HCT116 (cell line): ENCODE measurements at places on chromosomes 7 and 10.
A peak's percentile ranks its signal among the peaks of the same experiment; 100 is the strongest.

- no peak for DNase-seq
Measured at GRCh38 chr7:7491044-7491443, 44.6 kb downstream of the COL28A1 start.

DNA sequence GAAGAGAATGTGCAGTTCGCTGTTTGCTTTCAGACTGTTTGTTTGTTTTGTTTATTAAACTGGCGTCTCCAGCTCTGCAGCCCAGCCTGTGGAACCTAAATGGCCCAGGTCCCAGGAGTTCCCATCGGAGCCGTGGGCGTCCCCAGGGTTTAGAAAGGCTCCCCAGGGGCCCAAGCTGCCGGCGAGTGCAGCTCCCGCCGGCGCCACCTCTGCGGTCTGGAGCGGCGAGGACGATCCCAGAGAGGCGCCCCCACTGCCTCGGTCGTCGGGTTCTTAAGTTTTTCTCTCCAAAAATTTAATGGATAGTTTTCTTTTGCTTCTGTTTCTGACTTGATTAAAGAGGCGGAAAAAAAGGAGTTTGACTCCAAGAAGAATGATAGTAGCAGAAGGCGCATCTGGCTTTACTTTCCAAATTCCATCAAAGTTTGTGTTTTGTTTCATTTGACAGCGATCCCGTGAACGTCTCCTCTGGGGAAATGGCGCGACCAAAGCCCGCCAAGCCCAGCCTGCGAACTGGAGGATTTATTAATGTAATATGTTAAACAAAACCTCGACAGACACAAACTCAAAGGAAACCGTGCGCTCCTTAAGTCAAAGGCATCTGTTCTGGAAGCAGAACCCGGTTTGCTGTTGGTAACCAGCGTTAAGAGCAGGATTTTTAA lies 718 bp upstream of the FZD1 start:
- DNase-seq, result no peak

GRCh38 chr7:3168869-3169268 lies 125.2 kb upstream of the CARD11 start:
- DNase-seq, result no peak

- no peak for DNase-seq
Measured at GRCh38 chr10:62681211-62681940, 123.1 kb upstream of the ADO start.

DNA sequence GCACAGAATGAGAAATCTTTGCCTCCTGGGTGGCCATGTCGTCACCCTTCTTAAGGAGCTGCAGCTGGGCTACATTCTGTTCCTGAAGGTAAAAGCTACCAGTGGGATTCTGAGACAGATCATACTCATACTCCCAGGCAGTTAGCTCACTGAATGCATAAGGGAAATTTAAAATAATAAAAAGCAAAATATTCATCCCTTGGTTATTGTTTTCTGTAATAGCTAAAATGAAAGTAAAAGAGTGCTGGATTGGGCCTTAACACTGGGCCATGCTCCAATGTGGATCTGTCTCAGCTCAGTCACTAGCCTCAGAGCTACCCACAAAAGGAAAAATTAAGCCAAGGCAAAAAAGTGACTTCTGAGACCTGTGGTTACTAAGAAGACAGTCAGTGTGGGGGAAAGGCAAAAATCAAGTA lies 8.9 kb upstream of the DYNC2I1 start:
- DNase-seq, result no peak

- no peak for DNase-seq
Measured at GRCh38 chr10:124739986-124740368, 4.2 kb downstream of the FAM53B start.

GRCh38 chr7:54109501-54109900 lies 432.7 kb upstream of the VSTM2A start:
- DNase-seq, result no peak

DNA sequence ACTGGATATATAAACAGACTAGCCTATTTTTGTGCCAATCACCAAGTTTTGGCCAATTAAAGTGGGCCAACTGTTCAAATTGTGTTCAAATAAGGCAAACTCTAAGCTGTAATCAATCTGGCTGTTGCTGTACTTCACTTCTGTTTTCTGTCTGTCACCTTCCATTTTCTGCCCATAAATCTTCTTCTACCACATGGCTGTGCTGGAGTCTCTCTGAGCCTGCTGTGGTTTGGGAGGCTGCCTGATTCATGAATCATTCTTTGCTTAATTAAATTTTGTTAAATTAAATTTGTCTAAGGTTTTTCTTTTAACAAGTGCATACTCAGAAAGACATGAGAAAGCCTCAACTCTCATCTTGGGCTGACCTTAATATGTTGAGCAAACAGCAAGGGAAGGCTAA lies 172.6 kb upstream of the VIPR2 start:
- no peak for DNase-seq

DNA sequence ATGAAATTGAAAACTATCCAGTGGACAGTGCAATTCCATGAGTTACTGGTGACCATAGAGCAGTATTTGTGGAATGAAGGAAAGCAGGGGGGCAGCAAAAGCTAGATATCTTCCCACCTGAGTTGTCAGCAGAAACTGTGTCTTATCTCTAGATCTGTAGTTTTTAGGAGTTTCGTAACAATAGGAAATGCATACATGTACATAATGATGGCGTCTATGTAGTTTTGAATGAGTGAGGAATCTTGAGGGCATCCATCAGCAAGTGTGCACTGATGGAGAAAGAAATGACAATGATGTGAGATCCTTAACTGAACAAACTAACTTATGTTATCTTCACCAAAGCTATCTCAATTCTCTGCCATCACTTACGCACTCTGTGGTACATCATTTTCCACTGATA lies 114.5 kb downstream of the LRRC4 start:
- no peak for DNase-seq

DNA sequence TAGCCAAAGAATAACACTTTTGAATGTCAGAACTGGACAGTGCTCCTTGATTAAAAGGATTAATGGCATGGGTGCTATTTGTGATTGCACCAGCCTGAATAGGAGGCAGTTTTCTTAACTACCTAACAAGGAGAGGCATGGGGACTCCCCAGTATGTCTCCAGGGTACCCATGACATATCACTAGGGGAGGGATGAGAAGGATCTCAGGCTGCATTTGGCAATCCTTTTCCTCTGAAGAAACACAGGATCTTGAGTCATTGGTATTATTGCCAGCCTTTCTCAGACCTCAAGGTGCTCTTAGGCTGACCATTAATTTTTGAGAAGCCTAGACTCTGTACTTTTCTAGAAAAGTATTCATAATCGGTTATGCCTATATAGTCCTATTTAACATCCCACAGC lies 77.5 kb upstream of the NPVF start:
- DNase-seq, result no peak

- DNase-seq, result no peak
Measured at GRCh38 chr7:47327698-47328391, 254.1 kb downstream of the TNS3 start.

DNA sequence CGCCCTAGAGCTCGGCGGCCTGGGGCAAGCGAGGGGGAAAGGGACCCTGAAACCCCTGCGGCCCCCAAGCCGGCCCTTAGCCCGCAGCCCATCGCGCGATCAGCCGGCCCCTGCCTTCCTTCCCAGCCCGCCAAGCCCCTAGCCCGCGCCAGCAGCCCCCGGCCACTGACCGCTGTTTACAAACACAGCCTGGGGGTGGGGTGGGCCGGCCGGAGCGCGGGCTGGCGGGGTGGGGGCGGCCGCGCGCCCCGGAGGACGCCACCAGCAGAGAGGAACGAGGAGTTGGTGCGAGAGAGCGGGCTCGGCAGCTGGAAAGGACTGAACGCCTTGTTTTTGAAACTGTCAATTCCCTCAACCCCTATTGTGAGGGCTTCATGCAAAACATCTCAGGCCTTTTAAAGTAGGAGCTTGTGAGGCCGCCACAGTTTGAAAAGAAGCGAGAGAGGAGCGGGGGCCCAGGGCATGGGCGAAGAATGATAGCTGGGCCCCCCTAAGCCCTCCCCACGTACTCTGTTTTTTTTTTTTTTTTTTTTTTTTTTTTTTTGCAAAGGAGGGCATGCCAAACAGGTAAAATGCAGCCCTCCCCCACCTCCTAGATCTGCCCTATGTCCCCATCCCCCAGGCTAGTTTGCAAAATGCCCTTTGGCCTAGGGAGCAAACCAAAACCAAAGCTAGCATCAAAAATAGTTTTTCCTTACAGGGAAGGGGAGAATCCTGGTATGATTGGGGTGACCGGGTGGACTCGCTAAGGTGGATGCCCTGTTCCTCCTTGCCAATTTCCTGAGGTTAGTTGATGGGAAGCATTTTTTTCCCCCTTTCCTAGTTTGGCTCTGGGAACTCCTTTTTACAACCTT lies 15.0 kb downstream of the SKIDA1 start:
- DNase-seq, result no peak

GRCh38 chr10:81866753-81867152 lies 8.2 kb upstream of the NRG3 start:
- no peak for DNase-seq

- DNase-seq, result no peak
Measured at GRCh38 chr7:117076426-117076943, 123.2 kb downstream of the ST7 start.

GRCh38 chr7:131570401-131570800 lies 14.0 kb upstream of the PODXL start:
- no peak for DNase-seq

- DNase-seq, result no peak
Measured at GRCh38 chr7:41755096-41755495, 52.2 kb upstream of the INHBA start.

DNA sequence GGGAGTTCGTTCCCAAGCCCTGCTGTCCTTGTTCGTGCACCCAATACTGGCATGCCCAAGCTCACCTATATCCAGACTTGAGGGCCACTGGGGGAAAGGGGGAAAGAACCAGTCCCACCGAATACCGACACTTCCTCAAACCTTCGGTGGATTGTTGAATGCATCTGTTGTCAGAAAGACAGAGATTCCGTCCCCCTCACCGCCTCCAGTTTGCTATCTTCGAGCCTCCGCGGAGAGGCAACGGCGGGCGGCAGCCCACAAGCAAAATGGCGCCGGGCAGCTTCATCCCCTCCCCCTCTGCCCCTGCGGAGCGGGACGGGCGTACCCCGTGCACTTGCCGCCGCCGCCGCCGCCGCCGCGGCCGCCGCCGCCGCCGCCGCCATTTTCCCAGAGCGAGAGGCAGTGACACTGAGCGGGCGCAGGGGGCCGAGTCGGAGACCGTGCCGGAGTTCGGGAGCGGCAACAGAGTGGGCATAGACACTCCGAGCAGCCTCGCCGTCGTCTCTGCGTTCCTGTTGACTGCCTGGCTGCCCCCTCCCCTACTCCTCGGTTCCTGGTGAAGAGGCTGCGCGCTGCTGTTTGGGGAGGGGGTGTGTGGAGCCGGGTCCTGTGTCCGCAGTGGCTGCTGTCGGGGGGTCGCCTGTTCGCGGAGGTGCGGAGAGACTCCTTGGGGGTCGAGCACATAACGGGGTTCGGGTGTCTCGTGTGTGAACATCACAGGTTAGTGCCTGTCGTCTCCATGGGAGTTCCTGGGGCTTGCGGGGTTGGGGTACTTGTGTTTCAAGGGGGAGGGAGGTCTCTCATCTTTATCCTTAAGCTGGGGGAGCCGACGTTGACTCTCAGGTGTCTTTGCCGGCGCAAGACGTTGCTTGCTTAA lies at the start of gene KMT2E:
KMT2E (plus strand) TSS at position 390 of the 877 bp plus-strand sequence. CDS start 26,748 bp downstream, outside the sequence.
- DNase-seq, result peak; percentile 57

DNA sequence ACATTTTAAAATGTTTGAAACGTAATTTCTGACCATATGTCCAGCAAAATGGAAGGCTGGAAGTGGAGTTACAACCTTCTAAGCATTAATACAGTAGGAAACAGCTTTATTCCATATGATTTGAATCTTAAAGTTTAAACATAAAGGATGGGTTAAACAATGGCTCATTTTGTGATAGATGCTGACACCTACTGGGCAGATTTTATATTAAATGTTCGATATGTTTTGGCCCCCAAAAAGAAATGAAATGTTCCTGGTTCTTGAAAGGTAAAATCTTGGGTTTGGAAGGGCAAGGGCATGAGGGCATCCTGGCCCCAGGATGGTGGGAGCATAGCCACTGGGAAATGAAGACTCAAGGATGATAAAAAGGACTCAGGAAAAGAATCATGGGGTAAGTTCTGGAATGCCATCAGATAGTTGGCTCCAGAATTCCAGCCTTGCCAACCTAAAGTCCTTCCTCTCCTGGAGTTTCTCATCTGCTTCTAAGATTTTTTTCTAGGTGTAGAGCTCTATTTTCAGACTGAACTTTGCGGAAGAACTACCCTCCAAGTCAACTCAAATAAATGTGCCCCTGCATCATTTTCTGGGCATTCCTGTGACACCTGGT lies 34.6 kb upstream of the SLC35G1 start:
- DNase-seq, result peak; percentile 3

GRCh38 chr10:58644311-58644710 lies 131.6 kb downstream of the BICC1 start:
- no peak for DNase-seq

GRCh38 chr7:70654146-70654545 lies 477.8 kb upstream of the GALNT17 start:
- no peak for DNase-seq

DNA sequence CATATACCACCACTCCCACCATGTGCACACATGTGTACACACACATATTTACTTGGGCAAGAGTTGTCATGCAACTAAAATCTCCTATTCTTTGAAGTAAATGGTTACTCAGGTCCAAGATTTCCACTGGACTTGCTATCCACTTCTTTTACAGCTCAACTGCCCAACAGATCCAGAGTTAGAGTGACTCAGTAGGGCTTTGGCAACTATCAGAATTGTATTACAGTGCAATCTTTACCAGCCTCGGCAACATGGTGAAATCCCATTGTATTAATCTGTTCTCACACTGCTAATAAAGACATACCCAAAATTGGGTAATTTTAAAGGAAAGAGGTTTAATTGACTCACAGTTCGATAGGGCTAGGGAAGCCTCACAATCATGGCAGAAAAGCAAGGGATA lies 51.9 kb upstream of the ABLIM1 start:
- no peak for DNase-seq

DNA sequence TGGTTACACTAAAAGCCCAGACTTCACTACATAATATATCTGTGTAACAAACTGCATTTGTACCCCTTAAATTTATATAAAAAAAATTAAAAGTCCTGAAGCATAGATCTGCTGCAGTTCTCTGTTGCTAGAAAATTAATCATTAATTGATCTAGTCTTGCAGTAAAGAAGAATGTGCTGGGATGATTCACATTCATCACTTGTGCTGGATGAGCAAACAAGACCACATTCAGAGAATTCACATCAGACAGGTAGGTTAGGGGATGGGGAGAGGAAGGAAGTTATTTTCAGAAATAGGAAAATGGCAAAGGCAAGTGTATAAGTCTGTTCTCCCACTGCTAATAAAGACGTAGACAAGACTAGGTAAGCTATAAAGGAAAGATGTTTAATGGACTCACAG lies 1019.0 kb downstream of the KCNMA1 start:
- DNase-seq, result no peak
